ELR (cell line): ENCODE measurements at places on chromosomes 13 and 19.

GRCh38 chr13:28531077-28531844 is 36.3 kb upstream of the FLT1 start:
- DNase-seq = peak; percentile 77

DNA sequence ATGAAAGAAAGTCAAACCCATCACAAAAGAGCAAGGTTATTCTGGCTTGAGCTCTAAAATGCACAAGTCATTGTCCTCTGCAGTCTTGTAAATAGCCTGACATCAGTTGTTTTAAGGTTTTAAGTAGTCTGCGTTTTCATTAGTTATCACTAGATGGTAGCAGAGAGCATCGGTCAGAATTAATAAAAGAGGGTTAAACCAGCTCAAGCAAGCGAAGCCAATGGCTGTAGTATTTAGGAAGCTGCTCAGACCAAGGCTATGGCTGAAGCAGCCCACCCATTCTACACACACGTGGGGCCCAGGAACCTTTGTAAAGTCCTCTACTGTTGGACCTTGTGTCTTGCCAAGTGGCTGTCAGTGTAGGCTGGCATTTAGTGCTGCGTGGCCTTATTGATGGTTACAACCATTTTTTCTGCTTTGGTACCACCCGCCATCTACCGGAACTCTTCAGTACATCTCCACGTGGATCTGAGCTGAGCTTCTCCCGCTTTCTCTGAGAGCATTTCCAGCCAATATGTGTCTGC is 13.3 kb upstream of the ZNF57 start:
- DNase-seq = peak; percentile 73

- no peak for DNase-seq
These were observed 432.9 kb upstream of the PCDH9 start for GRCh38 chr13:67662997-67663396.

- no peak for DNase-seq
These were observed 54.3 kb downstream of the GGACT start for GRCh38 chr13:100534147-100534843.

- no peak for DNase-seq
These were observed 24.0 kb upstream of the ZNF492 start for GRCh38 chr19:22610121-22610520.

DNA sequence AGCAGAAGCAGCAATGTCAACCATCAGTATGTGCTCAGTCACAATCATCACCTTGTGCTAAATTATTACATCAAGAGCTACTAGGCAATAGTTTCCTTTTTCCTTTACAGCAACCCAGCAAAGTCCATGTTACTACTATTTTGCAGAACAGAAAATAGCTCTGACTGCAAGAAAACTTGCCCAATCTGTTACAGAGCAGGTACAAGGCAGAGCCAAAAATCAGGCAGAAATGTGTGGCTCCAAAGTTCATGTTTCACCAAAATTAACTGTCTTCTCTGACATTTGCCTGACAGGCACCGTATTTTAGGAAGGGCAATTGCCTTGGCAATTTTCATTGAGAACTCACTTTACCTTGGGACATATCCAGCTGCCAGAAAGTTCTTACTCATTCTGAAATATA is 177.6 kb upstream of the TMTC4 start:
- no peak for DNase-seq

GRCh38 chr13:32761472-32761871 is 175.2 kb downstream of the PDS5B start:
- no peak for DNase-seq

GRCh38 chr13:109152941-109153340 is 523.5 kb downstream of the MYO16 start:
- DNase-seq = no peak

GRCh38 chr13:85298387-85298924 is 500.8 kb downstream of the SLITRK6 start:
- peak; percentile 15 for DNase-seq

- no peak for DNase-seq
These were observed 2.0 kb downstream of the COLGALT1 start for GRCh38 chr19:17557466-17557865.

DNA sequence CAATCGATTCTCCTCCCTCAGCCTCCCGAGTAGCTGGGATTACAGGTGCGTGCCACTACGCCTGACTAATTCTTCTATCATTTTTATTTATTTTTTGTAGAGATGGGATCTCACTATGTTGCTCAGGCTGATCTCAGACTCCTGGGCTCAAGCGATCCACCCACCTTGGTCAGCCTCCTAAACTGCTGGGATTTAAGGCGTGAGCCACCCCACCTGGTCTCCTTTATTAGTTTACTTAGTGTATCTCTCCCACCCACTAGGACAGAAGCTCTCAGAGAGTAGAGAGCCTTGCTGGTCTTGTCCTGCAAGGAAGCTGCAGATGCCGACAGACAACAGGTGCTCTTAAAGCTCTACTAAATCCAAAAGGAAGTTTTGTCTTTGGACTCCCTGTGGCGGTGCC is 2.5 kb upstream of the LRRC8E start:
- DNase-seq = no peak
